ENCODE measurements at places on chromosomes 6 and 20.

DNA sequence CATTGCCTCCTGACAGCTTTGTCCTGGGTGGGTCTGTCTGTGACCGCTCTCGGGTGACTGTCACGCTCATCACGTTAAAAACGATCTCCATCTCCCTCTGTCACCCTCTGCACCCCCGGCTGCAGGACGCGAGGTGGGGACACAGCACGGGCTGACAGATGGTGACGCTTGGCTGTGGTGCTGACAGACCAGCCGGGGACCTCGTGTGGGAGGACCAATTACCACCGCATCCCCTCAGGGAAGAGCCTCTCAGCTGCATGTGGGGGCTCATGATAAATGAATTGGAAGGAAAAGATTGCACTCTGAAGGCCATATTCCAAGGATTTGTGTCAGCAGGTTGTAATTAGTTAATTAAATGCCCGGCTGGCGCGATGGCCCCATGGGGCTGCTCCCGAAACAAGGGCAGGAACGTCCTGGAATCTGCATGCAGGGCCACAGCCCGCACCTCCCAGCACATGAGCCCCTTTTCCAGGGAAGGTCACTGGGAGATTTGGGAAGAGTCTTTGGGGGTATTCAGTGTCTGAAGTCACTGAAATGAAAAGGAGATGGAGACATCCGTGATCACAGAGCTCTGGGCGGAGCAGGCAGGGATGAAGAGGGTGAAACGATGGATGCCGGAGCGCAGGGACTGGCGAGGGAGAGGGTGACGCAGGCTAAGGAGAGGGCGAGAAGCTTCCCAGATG, 87.1 kb downstream of the ERMARD start:
- DNase-seq, result no peak

- DNase-seq, result no peak
Measured at GRCh38 chr6:138383776-138384175, 6.1 kb downstream of the SMIM28 start.

- DNase-seq, result no peak
Measured at GRCh38 chr6:73375216-73375615, 5.5 kb upstream of the OOEP start.

- DNase-seq, result peak; percentile 65
Measured at GRCh38 chr6:142856624-142857232, 88.2 kb downstream of the HIVEP2 start.

- no peak for DNase-seq
Measured at GRCh38 chr6:15285682-15286294, 39.9 kb downstream of the JARID2 start.

DNA sequence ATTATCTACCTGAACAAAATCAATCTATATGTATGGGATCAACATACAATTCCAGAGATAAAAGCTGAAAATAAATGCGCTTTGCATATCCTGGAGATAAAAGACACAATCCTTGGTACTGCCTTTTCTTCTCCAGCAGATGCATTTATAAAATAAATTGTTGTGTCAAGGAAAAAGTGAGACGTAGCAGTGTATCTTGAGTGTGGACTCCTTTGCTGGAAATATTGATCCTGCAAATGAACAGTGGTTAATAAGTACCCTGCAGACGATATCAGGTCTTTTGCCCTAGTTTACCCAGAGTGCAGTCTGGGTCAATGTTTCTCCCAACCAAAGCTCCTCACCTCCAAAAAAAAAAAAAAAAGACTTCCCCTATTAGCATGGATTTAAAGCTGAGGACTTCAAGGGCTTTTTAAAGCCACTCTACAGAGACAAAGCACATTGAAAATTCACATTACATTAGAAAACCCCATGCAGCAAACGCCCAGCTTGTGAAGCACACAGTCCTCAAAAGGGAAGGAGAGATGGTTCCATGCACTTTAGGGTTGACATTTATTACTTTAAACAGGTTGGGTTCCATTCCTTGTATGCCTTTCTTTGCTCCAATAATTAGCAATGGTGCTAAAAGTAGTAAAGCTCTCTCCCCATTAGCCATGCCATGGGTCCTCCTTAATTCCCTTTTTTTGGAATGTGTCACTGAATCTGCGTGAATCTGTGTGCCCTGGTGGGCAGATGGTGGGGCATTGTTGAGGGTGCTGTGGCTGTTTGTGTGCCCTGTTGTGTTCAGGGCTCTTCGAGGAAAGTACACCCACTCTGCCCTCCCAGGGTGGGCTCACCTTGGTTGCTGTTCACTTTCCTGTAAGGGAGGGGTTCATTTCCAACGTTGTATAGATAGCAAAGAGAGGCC, 21.1 kb downstream of the FOXA2 start:
- no peak for DNase-seq

DNA sequence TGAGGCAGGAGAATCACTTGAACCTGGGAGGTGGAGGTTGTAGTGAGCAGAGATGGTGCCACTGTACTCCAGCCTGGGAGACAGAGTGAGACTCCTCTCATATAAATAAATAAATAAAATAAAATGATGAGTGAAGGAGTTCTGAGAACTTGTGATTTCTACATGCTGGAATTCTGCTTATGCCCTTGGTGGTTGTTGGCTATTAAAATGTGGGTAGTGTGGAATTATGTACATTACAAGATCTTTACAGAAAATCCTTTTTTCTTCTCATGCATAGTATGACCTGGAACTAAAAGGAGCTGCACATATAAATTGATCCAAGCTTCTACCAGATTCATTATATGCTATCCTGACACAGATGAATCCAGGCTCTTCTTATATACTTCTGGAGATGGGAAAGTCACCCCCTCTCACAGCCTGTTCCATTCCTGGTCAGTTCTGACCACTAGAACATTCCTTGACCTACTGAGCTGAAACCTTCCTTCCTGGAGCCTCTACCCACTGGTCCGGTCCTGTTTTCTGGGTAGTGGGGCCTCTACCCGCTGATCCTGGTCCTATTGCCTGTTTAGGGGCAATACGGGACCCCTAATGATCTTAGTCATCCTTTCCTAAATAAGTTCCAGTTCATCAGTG, 37.7 kb upstream of the TAF8 start:
- no peak for DNase-seq

DNA sequence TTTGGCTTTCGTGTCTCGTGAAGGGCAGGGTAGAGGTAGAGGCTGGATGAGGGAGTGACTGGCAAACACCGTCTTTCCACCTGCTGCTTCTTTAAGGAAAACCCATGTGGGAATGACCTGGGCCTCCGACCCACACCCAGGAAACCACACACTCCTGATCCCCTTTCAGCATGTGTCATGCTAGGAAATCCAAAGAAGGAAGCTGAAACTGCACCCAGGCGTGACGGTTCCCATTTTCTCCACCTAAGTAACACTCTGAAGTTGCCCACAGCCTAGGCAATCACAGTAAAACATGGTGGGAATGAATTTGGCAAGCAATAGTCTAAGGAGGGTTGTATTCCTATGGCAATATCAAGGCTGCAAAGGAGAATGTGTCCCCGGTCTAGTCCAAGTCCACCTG, 538.4 kb upstream of the NOX3 start:
- DNase-seq, result no peak

GRCh38 chr6:30857549-30857948, 26.8 kb upstream of the DDR1 start:
- no peak for DNase-seq

- no peak for DNase-seq
Measured at GRCh38 chr6:144211160-144211559, 60.8 kb downstream of the STX11 start.

Measured in CD8-positive, alpha-beta T cell (primary cell).